ENCODE measurements at places on chromosomes 3 and 15. TPM values are rescaled to one million over a fixed set of nuclear protein-coding genes. Genes with fewer than 3 reads are reported as not detected.

Gene LCMT2
- total RNA-seq, result 18.9 TPM

Gene ADAMTS9
- 17.3 TPM for total RNA-seq

Gene CSPG4
- 5.5 TPM for total RNA-seq

Gene ACKR4
- 0.16 TPM for total RNA-seq

Gene GOLGA8F
- total RNA-seq, result not detected

Gene ZMYND10
- total RNA-seq, result 2.5 TPM

Gene ADCY5
- total RNA-seq, result 30.7 TPM

Gene HESX1
- 0.47 TPM for total RNA-seq

Gene ZNF197
- total RNA-seq, result 66.0 TPM

Gene HIGD2B
- 0.47 TPM for total RNA-seq

Gene CHRNB4
- 1.1 TPM for total RNA-seq

Gene COL6A5
- under 0.01 TPM for total RNA-seq

Gene NMNAT3
- total RNA-seq, result 2.3 TPM

Gene TIGIT
- not detected for total RNA-seq

Gene B2M
- total RNA-seq, result 316 TPM

Gene SNAPC5
- total RNA-seq, result 10.1 TPM

Gene SI
- total RNA-seq, result not detected

Gene FETUB
- total RNA-seq, result not detected

Gene ABHD17C
- 14.7 TPM for total RNA-seq

Gene KIF15
- total RNA-seq, result 6.4 TPM

Gene ASB14
- total RNA-seq, result not detected

Gene JMJD7
- total RNA-seq, result 3.0 TPM
